ENCODE measurements at places on chromosomes 1 and 21.
A peak's percentile ranks its signal among the peaks of the same experiment; 100 is the strongest.

DNA sequence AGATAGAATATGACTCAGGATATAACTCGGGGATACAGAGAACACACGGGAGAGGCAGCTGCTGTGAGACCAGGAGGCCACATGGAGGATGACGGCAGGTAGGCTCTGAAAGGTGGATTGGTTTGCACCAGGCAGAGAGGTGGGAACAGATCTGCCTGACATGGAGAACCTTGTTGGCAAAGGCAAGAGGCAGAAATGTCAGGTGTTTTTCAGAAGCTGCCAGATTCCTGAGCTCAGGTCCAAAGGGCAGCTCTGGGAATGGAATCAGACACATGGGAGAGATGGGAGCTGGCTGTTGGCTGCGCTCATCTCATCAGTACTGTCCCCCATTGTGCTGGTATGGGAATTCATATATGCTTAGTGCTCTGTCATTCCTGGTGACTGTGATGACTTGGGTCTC is 19.2 kb downstream of the SYT6 start:
- DNase-seq: no peak

DNA sequence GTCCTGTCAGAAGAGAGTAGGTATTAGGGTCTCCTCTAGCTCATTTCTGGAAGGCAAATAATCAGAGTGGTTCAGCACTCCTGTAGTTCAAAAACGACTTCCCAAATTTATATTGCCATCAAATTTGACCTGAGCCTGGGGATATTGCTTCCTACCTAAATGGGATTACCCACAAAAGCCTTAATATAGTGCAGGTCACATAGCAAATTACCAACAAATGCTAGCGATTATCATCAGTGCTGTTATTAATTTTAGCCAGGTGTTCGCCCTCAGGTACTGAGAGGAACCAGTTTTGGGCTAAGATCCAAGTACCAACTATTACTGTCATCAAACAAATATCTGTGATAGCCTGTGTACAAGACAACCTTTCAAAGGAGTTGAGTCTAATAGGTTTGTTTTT is 661.8 kb upstream of the PTBP2 start:
- no peak for DNase-seq

- DNase-seq: no peak
These were observed 7.9 kb upstream of the UMODL1 start for GRCh38 chr21:42063191-42063570.

GRCh38 chr1:188825471-188825870 is 1652.2 kb downstream of the BRINP3 start:
- DNase-seq: no peak

GRCh38 chr1:223403184-223403815 is 10.1 kb downstream of the CCDC185 start:
- DNase-seq: no peak

- DNase-seq: no peak
These were observed 51.3 kb downstream of the HLCS start for GRCh38 chr21:36915014-36915695.

- DNase-seq: no peak
These were observed 5.2 kb upstream of the AHDC1 start for GRCh38 chr1:27609210-27609555.

- DNase-seq: no peak
These were observed 102.7 kb downstream of the ZNF281 start for GRCh38 chr1:200306944-200307754.

DNA sequence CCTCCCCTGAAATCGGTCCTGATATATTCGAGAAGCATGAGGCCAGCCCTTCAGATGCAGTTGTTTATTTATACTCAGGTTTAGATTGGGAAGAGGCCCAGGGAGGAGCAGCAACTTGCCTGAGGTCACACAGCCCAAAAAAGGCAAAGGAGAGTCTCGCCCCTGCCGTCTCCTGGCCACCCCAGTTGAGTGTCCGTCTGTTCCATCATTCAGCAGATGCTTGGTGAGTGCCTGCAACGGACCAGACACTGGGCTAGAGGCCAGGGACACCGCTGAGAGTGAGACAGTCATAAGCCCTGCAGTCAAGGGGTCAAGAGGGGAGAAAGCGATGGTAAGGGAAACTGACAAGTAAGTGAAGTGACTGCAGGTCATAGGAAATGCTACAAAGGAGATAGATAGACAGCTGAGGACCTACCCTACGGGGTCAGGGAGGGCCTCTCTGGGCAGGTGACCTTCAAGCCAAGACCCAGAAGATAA is 15.4 kb upstream of the SELENON start:
- no peak for DNase-seq

DNA sequence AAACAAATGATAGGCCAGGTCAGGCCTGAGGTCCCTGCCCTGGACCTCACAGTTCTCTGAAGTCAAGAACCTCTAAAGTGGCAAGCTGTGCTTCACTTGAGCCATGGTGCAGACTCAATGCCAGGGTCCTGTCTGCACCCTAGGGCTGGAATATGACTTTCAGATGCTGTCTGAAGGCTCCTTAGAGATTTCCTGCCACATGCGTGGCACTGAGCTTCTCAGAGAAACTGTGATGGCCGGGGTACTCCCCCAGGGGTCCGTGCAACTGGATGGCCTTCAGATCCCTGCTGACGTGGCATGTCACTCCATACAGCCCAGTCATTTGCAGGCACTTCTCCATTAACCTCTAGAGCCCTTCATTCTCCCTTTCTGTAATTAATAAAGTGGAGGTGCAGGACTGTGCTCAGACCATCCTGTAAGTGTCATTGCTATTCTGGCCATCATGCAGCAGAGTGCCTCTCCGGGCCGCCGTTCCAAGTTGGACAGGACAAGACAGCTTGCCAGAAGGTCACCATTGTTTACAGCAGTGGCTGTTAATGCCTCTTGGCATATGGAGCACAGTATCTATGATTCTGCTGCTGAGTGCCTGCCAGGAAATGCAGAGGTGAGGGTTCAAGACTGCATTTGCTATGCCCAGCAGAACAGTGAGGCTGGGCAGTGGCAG is 205.1 kb upstream of the COA6 start:
- DNase-seq: no peak

GRCh38 chr21:40472013-40472412 is 374.9 kb downstream of the DSCAM start:
- no peak for DNase-seq

DNA sequence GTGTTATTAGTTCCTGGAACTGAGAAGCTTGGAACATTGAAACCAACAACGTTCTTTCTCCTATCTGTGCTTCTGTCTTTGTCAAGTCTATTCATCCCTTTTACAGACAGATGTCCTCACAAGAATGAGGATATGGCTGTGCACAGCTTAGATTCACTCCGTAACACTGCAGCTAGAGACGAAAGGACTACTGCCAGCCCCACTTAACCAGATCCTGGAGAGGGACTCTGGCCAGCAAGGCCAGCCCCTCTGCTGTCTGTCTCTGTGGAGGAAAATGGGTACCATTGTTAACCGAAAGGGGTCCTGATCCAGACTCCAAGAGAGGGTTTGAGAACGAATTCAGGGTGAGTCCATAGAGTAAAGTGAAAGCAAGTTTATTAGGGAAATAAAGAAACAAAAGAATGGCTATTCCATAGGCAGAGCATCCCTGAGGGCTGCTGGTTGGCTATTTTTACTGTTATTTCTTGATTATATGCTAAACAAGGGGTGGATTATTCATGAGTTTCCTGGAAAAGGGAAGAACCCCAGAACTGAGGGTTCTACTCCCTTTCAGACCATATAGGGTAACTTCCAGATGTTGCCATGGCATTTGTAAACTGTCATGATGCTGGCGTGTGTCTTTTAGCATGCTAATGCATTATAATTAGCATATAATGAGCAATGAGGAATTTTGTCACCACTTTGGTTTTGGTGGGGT is 17.4 kb upstream of the USP24 start:
- no peak for DNase-seq

- DNase-seq: no peak
These were observed 38.8 kb downstream of the TBX15 start for GRCh38 chr1:118949315-118949714.

DNA sequence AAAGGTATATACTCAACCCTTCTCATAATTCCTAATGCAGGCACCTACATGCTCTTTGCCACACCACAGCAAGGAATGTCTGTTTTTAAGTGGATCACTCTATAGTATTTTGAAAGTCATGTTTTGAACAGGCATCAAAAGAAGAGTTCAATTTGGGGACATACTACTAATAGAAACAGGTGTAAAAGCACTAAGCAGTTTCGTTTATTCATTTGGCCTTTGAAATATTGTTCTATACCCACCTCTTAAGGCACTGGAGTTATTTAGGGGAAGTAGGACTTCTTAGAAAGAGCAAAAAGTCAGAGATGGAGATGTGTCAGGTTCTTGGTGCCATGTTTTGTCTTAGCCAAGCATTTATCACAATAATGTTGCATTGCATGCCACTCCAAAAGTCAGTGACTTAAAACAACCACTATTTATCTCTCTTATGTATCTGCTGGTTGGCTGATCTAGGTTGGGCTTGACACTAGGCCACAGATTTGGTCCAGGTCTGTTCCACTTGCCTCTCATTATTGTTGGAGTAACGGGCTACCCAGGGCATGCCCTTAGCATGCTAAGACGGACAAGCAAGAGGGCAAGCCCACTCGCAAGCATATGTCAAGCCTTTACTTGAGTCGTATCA is 107.5 kb downstream of the RGL1 start:
- DNase-seq: no peak

DNA sequence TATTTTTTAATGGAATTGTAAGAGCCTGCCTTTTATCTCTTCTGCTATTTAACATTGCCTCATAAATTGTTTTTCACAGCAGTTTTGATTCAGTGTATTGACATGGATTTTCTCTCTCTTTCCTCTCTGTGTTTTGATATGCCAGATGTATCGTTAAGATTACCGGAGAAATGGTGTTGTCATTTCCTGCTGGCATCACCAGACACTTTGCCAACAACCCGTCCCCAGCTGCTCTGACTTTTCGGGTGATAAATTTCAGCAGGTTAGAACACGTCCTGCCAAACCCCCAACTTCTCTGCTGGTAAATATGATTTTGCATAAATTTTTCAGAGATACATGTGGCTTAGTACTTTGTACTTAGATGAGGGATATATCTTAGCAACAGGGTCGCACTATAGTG is 23.1 kb upstream of the DYNLT5 start:
- no peak for DNase-seq

- peak; percentile 9 for DNase-seq
These were observed 791 bp upstream of the PIK3R3 start for GRCh38 chr1:46133181-46133658.

DNA sequence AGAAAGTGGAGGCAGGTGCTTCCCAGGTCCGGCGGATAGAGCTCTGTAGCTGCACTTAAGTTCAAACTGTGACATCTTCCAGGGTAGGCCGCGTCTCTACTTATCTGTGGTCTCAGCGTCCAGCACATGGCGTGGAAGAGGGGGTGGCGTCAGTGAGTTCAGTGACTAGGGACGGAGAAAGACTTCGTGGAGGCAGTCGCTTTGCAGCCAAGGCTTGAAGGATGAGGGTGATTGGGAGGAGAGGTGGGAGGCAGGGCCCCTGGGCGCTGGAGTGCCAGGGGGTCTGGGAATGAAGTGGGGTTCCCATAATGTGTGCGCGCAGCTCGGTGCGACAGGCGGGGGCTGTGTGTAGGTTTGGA is 444 bp upstream of the AGO1 start:
- DNase-seq: no peak

DNA sequence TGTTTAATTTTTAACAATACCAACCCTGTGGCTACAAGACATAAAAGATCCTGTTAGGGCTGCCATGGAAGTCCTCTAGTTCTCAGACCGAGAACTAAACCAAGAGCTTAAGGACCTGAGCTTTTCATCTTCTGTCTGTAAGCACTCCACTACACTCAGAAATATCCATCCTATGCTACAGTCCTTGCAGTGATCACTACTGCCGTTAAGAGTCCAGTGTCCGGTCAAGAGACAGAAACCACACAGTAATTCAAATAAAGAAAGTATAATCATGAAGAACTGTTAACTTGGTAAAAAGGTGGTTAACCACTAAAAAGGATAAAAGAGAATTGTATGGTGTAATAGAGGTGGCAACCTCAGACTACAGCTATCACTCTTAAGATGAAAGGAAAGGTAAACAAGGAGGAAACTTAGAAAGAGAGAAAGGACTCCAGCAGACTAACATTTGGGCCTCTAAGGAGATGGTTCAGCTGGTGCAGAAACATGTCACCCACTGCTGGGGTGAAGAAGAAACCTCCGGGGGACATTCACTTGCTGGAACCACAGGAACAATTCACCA is 22.1 kb upstream of the PRDX6 start:
- DNase-seq: no peak

DNA sequence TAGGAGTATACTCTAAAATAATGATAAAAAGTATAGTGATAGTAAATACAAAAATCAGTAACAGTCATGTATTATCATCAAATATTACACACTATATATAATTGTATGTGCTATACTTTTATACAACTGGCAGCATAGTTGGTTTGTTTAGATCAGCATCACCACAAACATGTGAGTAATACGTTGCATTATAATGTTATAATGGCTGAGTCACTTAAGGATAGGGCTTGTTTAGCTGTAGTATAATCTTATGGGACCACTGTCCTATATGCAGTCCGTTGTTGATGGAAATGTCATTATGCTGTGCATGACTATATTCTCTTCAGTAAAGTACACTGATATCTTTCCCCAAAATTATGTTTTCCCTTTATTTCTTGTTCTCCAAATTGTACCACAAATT is 92.8 kb downstream of the LYPLAL1 start:
- no peak for DNase-seq

- no peak for DNase-seq
These were observed 567.6 kb downstream of the MRPL39 start for GRCh38 chr21:25039461-25040380.

DNA sequence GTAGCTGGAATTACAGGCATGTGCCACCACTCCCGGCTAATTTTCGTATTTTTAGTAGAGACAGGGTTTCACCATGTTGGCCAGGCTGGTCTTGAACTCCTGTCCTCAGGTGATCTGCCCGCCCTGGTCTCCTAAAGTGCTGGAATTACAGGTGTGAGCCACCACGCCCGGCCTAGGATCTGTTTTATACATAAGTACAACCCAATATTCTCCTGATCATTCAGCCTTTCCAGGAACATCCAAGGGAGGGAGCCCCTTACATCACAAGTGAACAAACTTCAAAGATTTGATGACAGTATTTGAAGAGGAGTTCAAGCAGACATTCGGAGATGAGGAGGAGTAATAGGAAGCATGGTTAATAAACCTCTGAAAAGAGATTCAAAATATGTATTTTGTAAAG is 54.9 kb upstream of the RAB3GAP2 start:
- DNase-seq: no peak
